ENCODE measurements at places on chromosomes 5 and 9.

GRCh38 chr5:175060257-175060656 is 335.9 kb downstream of the MSX2 start:
- peak overlapping the region; percentile 59 for H3K4me3 ChIP-seq
- H3K4me1 ChIP-seq: peaks cover 7% of the 10 kb centered on the region
- peaks cover 28% of the 10 kb centered on the region for H3K27me3 ChIP-seq
- no peak overlapping the region for H3K27ac ChIP-seq
- DNase-seq: no peak

DNA sequence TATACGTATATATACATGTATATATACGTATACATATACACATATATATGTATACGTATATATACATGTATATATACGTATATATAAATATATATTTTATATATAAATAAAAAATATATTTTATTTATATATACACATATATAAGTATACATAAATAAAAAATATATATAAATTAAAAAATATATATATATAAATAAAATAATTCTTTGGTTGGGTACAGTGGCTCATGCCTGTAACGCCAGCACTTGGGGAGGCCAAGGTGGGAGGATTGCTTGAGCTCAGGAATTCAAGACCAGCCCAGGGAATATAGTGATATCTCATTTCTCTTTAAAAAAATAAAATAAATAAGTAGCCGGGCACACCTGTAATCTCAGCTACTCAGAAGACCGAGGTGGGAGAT is 155.0 kb downstream of the CDC42SE2 start:
- no peak for DNase-seq
- H3K4me3 ChIP-seq: no peak overlapping the region
- H3K27ac ChIP-seq: no peak overlapping the region
- H3K4me1 ChIP-seq: peaks cover 33% of the 10 kb centered on the region
- peaks cover 23% of the 10 kb centered on the region for H3K36me3 ChIP-seq
- H3K27me3 ChIP-seq: no peaks in the 10 kb centered on the region

GRCh38 chr5:119022017-119022745 is 33.8 kb upstream of the DTWD2 start:
- H3K4me3 ChIP-seq: no peak overlapping the region
- no peak for DNase-seq
- H3K4me1 ChIP-seq: no peaks in the 10 kb centered on the region
- no peak overlapping the region for H3K27ac ChIP-seq
- H3K36me3 ChIP-seq: no peaks in the 10 kb centered on the region

DNA sequence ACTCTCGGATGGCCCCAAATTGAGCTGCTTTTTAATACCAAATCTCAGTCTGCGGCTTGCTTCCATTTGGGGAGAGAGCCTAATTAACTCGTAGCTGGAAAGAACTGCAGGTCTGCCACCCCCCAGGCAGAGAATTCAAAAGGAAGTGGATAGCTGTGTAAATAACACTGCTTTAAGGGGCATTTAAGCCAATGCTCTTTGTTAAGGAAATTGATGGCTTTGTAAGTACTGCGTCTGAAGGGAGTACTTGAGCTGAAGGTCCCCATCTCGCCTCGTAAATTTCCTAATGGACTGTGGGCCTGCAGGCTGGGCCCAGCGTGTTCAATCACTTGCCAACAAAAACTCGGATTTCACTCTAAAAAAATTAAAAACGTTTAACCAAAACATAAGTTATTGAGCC is 132.7 kb downstream of the PAPPA start:
- no peaks in the 10 kb centered on the region for H3K4me1 ChIP-seq
- DNase-seq: no peak
- H3K27me3 ChIP-seq: no peaks in the 10 kb centered on the region
- H3K36me3 ChIP-seq: no peaks in the 10 kb centered on the region
- no peak overlapping the region for H3K4me3 ChIP-seq

DNA sequence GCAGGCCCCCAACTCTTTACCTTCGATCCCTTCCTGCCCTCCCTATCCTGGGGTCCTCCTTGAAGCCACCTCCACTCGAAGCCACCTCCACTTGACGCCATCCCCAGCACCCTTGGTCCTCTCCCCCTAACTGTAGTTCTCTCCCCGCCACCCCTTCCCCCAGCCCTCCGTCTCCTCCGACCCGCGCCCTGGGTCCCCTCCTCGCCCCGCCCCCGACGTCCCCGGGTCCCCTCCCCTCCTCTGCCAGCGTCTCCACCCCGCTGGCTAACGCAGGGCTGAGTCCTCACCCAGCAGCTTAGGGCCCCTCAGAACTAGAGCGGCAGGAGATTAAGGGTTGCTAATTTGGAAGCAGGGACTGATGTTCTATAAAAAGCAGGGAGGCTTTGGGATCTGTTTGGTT is 30.6 kb upstream of the ANKRD33B start:
- no peak overlapping the region for H3K4me3 ChIP-seq
- no peak overlapping the region for H3K27ac ChIP-seq
- no peaks in the 10 kb centered on the region for H3K36me3 ChIP-seq
- DNase-seq: no peak

GRCh38 chr5:142097681-142098080 is 10.9 kb upstream of the NDFIP1 start:
- no peak for DNase-seq
- no peaks in the 10 kb centered on the region for H3K27me3 ChIP-seq
- H3K27ac ChIP-seq: peak overlapping the region; percentile 77
- no peak overlapping the region for H3K4me3 ChIP-seq
- peaks cover 5% of the 10 kb centered on the region for H3K36me3 ChIP-seq

DNA sequence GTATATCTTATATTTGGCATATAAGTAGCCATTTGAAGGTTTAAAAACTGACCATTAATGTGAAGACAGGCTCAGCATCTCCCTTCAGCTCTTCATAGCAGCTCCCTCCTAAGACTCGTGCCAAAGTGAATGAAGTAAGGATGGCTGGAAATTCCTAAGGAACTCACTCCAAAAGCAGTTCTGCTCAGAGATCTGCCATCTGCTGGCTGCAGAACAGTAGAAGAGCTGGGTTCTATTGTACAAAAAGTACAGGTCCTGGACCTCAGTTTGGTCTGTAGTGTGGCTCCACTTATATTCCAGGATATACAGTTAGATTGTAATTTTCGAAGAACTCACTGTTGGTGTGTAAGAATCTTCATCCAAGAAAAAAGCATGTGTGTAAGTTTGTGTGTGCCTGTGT is 104.9 kb upstream of the RUSC2 start:
- H3K4me3 ChIP-seq: no peak overlapping the region
- H3K4me1 ChIP-seq: no peaks in the 10 kb centered on the region
- H3K36me3 ChIP-seq: no peaks in the 10 kb centered on the region
- H3K27me3 ChIP-seq: peaks cover 25% of the 10 kb centered on the region
- DNase-seq: no peak

DNA sequence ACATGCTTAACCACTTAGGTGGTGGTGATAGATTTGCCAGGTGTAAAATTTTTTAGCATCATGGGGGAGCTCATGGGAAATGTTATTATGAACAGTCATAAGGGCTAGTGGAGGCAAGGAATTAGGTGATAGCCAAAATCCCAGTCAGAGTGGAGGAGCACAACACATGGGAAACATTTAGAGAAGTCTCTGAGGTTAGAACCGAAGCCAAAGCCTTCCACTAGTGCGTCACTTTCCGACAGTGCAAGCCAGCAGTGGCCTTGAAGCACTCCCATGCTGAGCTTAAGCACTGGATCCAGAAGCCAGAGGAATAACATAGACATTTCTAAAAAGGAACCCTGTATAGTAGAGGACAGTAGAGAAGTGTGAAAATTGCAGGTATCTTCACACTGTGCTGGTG is 101.5 kb upstream of the SNX2 start:
- no peak for DNase-seq
- H3K27ac ChIP-seq: no peak overlapping the region
- no peaks in the 10 kb centered on the region for H3K36me3 ChIP-seq
- H3K4me3 ChIP-seq: no peak overlapping the region
- no peaks in the 10 kb centered on the region for H3K4me1 ChIP-seq

GRCh38 chr9:88503845-88504764 is 30.9 kb upstream of the NXNL2 start:
- H3K27ac ChIP-seq: no peak overlapping the region
- H3K4me3 ChIP-seq: no peak overlapping the region
- H3K36me3 ChIP-seq: no peaks in the 10 kb centered on the region
- peaks cover 9% of the 10 kb centered on the region for H3K27me3 ChIP-seq
- no peak for DNase-seq
- H3K4me1 ChIP-seq: no peaks in the 10 kb centered on the region

- peaks cover 4% of the 10 kb centered on the region for H3K4me1 ChIP-seq
- no peak overlapping the region for H3K27ac ChIP-seq
- H3K36me3 ChIP-seq: no peaks in the 10 kb centered on the region
- no peak for DNase-seq
- H3K4me3 ChIP-seq: no peak overlapping the region
- peaks cover 26% of the 10 kb centered on the region for H3K27me3 ChIP-seq
Measured at GRCh38 chr5:171478946-171479775, 59.7 kb downstream of the FGF18 start.

GRCh38 chr9:31248156-31248555 is 1136.3 kb upstream of the ACO1 start:
- H3K36me3 ChIP-seq: peaks cover 4% of the 10 kb centered on the region
- peaks cover 7% of the 10 kb centered on the region for H3K27me3 ChIP-seq
- H3K27ac ChIP-seq: no peak overlapping the region
- H3K4me1 ChIP-seq: no peaks in the 10 kb centered on the region

DNA sequence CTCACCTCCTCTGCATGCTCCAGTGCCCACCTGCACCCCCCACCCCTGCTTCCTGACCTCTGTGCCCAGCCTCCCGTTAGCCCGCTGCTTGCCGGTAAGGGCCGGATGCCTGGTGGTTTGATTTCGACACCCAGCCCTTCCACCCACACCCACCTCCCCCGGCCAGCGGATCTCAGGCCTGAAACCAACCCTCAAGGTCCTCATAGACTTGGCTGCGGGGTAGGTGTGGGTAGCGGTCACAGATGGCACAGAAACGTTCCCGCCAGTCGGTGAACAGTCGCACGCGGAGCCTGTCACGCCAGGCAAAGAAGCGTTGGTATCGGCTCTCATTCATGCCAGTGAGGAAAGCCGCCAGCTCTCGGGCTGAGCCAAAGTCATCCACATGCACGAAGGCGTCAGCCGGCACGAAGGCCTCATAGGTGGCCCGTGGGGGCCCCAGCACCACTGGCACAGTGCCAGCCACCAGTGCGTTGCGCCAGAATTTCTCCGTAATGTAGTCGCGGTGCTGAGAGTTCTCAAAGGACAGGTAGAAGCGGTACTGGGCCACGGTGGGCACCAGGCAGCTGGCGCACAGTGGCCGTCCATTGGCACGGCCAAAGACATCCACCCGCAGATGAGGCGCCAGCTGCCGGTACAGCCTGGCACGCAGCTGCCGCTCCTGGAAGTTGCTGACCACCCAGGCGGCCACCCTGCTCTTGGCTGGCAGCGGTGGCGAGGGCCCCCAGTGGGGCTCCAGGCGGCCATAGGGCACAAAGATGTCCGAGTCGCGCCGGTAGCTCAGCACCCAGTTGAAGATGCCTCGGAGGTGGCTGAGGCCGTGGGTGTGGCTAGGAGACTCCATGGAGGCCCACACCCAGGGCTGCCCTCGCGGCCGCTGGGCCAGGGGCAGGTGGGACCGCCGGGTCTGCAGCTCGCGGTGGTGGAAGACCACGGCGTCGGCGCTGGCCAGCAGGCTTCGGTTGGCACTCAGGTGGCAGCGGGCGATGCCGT is 1.1 kb downstream of the FUT7 start:
- DNase-seq: peak; percentile 45
- H3K4me1 ChIP-seq: peaks cover 53% of the 10 kb centered on the region
- H3K36me3 ChIP-seq: peaks cover 35% of the 10 kb centered on the region
- peak overlapping the region; percentile 41 for H3K27ac ChIP-seq

DNA sequence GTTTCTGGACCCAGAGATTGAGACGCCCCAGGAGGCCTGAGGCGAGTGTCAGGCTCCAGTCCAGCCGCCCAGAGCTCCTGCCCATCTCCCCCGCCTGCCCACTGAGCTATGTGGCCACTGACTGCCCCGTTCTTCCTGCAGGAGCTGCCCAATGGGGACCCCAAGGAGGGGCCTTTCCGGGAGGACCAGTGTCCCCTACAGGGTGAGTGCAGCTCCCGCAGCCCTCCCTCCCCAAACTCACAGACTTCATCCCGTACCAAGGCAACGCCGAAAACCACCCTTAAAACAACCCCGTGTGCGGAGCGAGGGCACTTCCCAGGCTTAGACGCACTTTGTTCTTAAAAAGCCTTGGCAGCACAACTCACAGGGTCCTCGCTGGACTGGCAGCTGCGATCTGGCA is 23.4 kb downstream of the NKD2 start:
- no peak for DNase-seq
- peaks cover 37% of the 10 kb centered on the region for H3K27me3 ChIP-seq
- H3K36me3 ChIP-seq: no peaks in the 10 kb centered on the region
- H3K4me3 ChIP-seq: no peak overlapping the region
- no peak overlapping the region for H3K27ac ChIP-seq

GRCh38 chr5:77560677-77561263 is 68.7 kb upstream of the WDR41 start:
- H3K36me3 ChIP-seq: no peaks in the 10 kb centered on the region
- H3K4me1 ChIP-seq: no peaks in the 10 kb centered on the region
- H3K27ac ChIP-seq: no peak overlapping the region
- H3K4me3 ChIP-seq: no peak overlapping the region
- peaks cover 8% of the 10 kb centered on the region for H3K27me3 ChIP-seq

DNA sequence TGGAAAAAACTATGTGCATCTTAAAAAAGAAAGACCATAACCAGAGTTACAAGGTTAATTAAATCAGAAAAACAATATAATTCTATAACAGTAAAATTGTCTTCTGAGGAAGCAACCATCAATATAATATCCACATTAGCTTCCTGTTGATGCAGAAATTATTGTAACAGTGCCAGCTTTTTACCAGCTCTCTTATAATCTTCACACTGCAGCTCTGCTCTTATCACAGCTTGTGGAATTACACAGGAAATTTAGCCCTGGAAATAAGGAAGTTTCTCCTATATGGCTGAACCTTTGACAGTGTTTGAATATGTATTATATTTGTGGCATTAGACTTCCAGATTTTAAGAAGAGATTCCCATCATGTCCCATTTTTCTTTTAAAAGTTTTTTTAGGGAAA is 49.1 kb upstream of the TEK start:
- H3K36me3 ChIP-seq: peaks cover 5% of the 10 kb centered on the region
- DNase-seq: no peak
- H3K27me3 ChIP-seq: no peaks in the 10 kb centered on the region
- H3K4me3 ChIP-seq: no peak overlapping the region
- H3K4me1 ChIP-seq: no peaks in the 10 kb centered on the region

Measured in effector memory CD8-positive, alpha-beta T cell (primary cell).